ENCODE measurements at places on chromosomes 1 and 21. TPM values are rescaled to one million over a fixed set of nuclear protein-coding genes. Genes with fewer than 3 reads are reported as not detected.

Gene DTL
- 0.30 TPM for total RNA-seq

Gene PLA2G5
- total RNA-seq: 51.4 TPM

Gene MAP3K21
- 0.41 TPM for total RNA-seq

GRCh38 chr1:168004531-168004930 lies 67.7 kb upstream of the MPC2 start:
- DNase-seq: no peak

GRCh38 chr1:175154629-175155472 lies 37.7 kb downstream of the KIAA0040 start:
- peak; percentile 69 for DNase-seq

DNA sequence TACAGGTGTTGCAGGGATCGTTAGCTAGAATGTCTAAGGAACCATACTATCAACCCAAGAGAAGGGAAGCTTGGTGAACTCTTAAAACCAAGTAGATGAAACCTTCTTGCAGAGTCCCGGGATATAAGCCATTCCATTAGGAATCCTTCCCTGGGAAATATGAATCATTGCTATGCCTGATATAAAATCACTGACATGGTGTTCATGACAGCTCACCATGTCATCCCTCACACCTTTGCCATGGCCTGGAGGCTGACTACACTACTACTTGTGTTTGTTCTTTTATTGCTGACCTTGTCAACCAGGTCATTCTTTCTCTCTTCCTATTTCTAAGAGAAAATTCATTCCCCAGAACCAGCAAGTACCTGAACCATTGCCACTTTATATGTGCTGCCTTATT lies 12.1 kb downstream of the ST6GALNAC3 start:
- no peak for DNase-seq

GRCh38 chr1:91487469-91487868 lies 13.2 kb upstream of the CDC7 start:
- no peak for DNase-seq

GRCh38 chr1:102163799-102164198 lies 167.1 kb upstream of the OLFM3 start:
- DNase-seq: no peak

GRCh38 chr1:67564193-67564592 lies 120.8 kb upstream of the GADD45A start:
- no peak for DNase-seq

DNA sequence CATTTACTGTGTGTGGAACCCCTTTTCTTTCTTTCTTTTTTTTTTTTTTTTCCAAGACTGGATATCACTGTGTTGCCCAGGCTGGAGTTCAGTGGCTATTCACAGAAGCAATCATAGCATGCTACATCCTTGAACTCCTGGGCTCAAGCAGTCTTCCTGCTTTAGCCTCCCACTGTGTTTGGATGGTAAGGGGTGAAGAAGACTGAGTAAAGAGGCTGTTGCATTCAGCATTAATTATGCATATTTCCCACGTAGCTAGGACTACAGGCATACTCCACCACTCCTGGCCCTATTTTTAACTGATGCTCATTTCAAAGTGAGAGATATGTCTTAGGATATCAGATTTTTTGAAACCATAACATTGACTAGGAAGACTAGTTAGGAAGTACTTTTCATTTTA lies 39.5 kb downstream of the PHACTR4 start:
- DNase-seq: no peak

DNA sequence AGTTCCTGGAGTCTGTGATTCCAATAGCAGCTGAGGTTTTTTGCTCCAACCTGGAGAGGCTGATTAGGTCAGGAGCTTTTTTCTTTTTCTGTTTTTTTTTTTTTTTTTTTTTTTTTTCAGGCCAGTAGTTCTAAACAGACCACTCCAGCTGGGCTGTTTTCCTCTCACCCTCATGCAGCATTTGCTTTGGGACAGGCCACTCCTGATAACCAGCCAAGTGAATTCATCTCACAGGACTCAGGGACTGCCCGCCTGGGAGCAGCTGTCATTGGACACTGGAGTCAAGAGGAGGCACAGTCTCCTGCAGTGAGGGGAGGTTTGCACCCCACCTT lies 22.9 kb downstream of the PLXNA2 start:
- no peak for DNase-seq

DNA sequence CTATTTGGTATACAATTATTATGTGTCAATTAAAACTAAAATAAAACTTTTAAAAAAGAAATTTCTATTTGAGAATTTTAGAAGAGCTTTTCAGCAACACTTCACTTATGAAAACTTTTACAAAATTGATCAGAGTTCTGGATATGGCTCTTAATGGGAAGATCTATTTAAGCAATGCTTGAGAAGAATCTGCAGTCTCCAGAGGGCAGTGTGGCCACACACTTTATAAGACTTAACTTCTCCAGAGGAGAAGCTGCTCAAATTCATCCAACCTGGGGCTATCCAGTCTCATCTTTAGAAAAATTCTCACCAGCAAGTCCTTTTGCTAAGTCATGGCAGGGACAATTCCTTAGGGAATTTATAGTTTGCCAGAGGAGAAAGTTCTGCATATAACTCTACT lies 25.2 kb upstream of the AGO1 start:
- DNase-seq: no peak

DNA sequence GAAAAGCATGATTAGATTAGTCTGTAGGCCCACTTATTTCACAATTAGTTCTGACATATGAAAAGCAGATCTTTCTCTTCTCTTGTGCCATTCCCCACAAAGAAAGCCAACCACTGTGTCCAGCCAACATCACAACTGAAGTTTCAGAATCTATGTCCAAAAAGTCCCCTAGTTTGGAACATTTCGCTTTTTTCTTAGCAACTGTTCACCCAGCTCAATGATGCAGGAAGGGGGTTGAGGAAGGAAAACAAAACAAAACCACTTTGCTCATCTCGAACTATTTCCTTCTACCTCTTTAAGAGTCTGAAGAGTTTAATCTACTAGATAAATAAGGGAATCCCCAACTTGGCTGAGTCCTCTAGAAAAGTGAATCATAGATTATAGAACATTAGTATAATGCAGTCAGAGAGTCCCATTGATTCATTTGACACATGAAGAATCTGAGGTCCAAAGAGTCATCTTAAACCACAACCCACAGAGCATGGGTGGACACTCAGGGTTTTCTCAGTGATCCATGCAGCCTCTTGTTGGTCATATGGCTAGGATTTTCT lies 159.3 kb upstream of the SGIP1 start:
- DNase-seq: no peak

DNA sequence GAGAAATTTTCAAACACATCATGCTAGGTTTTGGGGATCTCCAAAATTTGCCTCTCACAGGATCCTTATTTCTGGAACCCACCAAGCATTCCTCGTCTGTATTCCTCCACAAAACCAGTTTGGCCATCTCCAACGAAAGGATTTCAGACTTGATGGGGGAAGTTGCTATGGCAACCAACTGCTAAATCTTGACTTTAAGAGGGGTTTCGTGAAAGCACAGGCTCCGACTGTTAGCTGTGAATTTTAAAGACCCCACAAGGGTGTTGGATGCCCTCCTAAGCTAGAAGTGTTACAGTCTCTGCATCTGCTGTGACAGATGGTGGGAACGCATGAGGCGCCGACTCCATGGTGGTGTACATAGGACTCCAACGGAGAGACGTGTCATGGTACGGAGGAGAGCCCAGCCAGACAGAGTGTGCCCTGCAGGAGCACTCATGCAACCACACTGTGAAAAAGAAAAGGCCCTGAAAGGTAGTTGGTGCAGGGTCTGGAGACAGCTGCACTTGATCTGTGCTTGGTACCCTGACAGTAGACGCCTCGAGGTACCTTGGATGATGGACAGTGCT lies 147.1 kb downstream of the ASTN1 start:
- no peak for DNase-seq

DNA sequence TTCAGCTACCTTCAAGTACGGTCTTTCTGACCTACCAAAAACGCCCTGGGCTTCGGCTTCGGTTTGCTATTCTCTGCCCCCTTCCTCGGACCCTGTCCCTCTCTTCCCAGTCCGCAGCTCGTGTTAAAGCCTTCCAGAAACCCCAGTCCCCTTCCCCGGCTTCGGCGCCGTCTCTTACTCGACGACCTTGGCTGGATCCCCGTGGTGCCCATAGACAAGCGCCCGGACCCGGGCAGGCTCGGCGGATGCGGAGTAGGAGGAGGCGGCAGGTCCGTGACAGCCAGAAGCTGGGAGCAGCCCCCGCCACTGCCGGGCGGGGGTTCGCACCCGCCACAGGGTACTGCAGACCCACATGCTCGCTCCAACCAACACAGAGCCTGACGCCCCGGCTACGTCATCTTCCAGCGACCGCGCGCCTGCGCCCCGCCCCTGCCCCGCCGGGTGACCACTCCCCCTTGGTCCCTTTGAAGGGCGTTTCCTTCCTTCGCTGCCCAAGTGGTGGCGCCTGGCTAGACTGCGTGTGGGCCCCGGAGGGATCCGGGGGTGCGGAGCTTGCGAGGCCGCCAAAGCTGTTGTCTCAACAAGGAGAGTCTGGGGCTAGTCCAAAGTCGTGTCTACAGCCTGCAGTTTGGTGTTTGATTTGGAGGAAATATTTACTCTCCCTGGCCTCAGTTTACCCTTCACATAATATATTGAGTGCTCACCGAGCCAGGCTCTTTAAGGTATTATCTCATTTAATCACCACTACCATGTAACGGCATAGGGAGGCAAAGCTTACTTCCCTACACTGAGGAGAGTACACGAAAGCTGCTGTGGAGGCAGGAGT lies at the start of gene MECR:
Gene MECR (minus strand): TSS at position 382 of the 826 bp plus-strand sequence. CDS start 28 bp downstream, at position 354.
- DNase-seq: peak; percentile 94

- no peak for DNase-seq
Observed at GRCh38 chr1:17924578-17924977, 169.4 kb downstream of the ACTL8 start.

DNA sequence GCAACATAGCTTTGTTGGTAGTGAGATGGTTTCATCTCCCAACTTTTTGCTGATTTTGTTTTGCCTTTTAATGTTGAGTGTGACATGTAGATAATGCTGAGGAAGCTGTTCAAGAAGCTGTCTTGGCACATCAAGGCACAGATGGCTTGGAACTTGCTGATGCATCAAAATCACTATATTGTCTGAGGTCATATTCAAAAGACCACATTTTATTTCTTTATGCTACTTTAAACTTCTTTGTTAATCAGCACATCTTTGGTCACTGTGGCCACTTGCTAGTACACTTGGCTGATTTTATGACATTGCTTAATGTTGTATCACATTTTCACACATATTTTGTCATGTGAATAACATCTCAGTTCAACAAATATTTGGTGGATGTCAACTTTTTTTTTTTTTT lies 87.1 kb upstream of the BCL10 start:
- DNase-seq: no peak

GRCh38 chr21:37986751-37987399 lies 70.6 kb upstream of the KCNJ6 start:
- DNase-seq: no peak

- no peak for DNase-seq
Observed at GRCh38 chr1:235502601-235503402, 1.4 kb downstream of the B3GALNT2 start.

GRCh38 chr1:22317231-22317919 lies 134.3 kb upstream of the ZBTB40 start:
- no peak for DNase-seq
